ENCODE measurements at places on chromosomes 13 and 19. TPM values are rescaled to one million over a fixed set of nuclear protein-coding genes. Genes with fewer than 3 reads are reported as not detected.

GRCh38 chr13:27273658-27274425 lies 3.2 kb downstream of the RASL11A start:
- no peaks in the 10 kb centered on the region for H3K36me3 ChIP-seq
- DNase-seq: no peak
- peaks cover 17% of the 10 kb centered on the region for H3K4me1 ChIP-seq

- no peak overlapping the region for H3K4me3 ChIP-seq
- H3K36me3 ChIP-seq: no peaks in the 10 kb centered on the region
- DNase-seq: no peak
- H3K4me1 ChIP-seq: no peaks in the 10 kb centered on the region
- H3K27me3 ChIP-seq: peaks cover 3% of the 10 kb centered on the region
Measured at GRCh38 chr13:112177450-112178288, 110.7 kb downstream of the SOX1 start.

GRCh38 chr13:109093998-109094397 lies 464.6 kb downstream of the MYO16 start:
- H3K27ac ChIP-seq: no peak overlapping the region
- H3K4me1 ChIP-seq: no peaks in the 10 kb centered on the region
- DNase-seq: no peak
- H3K36me3 ChIP-seq: no peaks in the 10 kb centered on the region
- H3K4me3 ChIP-seq: no peak overlapping the region
- H3K27me3 ChIP-seq: no peaks in the 10 kb centered on the region

GRCh38 chr19:33641956-33642498 lies 20.3 kb downstream of the CHST8 start:
- H3K27me3 ChIP-seq: no peaks in the 10 kb centered on the region
- H3K27ac ChIP-seq: no peak overlapping the region
- H3K4me3 ChIP-seq: no peak overlapping the region

Gene ADGRE3
- total RNA-seq: not detected

Gene PRTN3
- total RNA-seq: not detected

Gene CRX
- not detected for total RNA-seq

Gene P2RY11
- 88.5 TPM for total RNA-seq
